ENCODE measurements at places on chromosomes 13 and 19.

DNA sequence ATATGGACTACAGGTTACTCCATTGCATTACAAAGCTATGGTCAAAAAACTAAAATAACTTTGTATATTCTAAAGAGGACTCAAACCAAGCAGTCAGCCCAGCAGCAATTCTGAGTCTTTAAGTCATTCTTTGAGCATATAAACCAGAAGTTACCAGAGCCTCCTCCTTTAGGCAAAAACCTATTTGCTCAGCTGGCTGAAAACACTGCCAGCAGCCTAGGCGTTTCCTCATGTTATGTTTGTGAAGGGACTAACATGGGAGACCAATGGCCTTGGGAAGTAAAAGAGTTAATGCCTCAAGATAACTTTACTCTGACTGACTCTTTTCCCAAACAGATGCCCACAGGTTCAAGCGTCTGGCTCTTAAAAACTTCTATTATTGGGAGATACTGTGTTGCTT lies 45.3 kb downstream of the ZNF626 start:
- DNase-seq, result no peak

- no peak for DNase-seq
Observed at GRCh38 chr19:28694812-28695211, 518.1 kb downstream of the UQCRFS1 start.

GRCh38 chr19:16459680-16460079 lies 12.1 kb downstream of the EPS15L1 start:
- peak; percentile 48 for DNase-seq

GRCh38 chr13:36418022-36418805 lies 14.1 kb upstream of the CCNA1 start:
- peak; percentile 17 for DNase-seq

DNA sequence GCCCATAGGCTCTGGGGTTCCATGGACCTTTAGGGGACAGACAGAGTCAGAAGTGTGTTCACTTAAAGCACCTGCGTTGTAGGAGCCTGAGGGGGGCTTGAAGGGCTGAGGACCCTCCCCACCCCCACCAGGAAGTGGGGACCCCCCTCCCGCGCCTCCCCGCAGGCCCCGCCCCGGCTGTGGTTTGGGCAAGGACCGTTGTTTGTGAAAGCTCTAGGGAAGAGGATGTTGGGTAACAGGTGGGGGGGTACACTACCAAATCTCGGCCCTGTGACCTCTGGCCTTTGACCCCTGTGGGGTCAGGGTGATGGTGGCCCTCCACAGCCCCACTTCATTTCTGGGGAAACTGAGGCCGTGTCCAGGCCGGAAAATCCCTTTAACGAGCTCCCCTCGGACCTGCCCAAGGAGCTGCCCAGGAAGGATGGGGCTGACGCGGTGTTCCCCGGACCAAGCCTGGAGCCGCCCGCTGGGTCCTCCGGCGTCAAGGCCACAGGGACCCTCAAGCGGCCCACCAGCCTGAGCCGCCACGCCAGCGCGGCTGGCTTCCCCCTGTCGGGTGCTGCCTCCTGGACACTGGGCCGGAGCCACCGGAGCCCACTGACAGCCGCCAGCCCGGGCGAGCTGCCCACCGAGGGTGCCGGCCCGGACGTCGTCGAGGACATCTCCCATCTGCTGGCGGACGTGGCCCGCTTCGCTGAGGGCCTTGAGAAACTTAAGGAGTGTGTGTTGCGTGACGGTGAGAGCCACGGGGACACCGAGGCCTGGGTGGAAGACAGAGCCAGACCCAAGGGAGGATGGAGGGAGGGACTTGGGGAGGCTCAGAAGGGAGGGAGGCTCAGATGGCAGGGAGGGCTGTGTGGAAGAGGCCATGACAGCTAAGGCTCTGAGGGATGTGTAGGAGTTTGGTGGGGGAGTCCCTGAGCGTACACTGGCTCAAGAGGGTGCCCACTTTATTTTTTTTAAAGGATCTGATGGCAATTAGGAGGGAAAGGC lies 1.3 kb downstream of the ARHGAP45 start:
- no peak for DNase-seq

DNA sequence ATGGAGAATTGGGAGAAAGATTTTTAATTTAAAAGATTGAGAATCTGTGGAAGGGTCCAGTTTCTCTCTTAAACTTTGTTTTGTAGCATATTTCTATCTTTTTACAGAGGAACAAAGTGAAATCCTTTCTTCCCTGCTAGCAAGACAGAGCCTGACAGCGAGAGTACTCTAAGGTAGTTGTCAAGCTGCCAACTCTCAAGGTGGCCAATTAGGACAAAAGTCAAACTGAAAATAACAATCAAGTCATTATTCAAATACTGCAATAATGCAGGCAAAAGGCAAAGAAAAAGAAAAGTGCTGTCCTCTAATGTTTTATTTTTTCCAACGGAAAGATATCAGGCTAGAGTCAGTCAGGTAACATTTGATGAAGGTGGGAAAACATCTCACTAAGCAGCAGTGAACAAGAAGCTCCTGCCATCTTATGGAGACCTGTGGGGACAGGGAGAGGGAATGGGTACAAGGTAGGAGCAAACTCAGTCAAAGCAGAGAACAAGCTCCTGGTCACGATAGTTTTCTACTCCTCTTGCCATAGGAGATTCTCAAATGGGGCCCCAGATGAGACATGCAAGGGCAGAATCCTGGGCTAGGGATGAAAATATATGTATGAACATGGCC lies 801.9 kb upstream of the SLITRK1 start:
- no peak for DNase-seq

DNA sequence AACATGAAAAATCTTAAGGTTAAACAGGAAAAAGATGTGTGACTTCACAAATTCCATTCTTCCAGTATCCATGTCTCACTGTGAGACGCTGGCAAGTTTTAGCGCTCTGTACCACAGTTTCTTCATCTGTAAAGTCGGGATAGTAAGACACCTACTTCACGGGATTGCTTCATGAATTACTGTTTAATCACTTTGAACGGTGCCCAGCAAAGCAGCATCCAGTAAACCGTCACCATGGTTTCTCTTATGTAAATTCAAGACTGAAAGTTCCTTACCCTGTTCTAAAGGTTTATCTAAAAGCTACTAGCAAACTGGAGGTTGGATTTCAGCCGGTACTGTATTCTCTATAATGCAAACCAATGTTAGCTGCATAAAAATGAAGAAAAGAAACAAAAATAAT lies 53.5 kb downstream of the KATNAL1 start:
- no peak for DNase-seq

- DNase-seq, result peak; percentile 89
Observed at GRCh38 chr19:3969435-3970312, 1.2 kb downstream of the DAPK3 start.

DNA sequence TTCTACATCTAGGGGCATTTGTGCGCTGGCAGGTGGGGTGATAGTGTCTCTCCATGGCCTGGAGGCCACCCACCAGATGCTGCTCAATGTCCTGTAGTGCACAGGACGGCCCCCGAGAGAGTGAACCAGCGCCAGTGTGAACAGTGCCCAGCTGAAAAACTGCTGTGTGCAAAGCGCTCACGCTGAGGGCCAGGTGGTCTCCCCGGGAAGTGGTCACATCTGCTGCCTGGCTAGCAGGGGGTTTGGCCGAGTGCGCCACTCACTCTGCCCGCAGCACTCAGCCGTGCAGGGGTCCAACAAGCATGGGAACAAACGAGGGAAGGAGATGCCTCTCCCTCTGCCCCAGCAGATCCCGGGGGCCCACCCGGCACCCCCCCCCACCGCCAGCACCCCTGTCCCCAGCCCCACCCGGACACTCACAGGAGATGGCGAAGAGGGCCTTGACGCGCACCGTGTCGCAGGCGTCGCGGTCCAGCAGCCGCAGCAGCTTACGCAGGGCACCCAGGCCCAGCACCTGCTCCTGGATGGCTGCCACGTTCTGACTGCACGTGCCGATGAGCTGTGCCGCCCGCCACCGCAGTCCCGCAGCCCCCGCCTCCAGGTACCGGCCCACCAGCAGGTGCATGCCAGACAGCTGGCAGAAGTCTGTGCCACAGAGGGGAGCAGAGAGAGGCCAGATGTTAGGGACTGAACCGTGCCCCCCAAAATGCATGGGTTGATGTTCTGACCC lies 5.8 kb downstream of the HSPBP1 start:
- no peak for DNase-seq

DNA sequence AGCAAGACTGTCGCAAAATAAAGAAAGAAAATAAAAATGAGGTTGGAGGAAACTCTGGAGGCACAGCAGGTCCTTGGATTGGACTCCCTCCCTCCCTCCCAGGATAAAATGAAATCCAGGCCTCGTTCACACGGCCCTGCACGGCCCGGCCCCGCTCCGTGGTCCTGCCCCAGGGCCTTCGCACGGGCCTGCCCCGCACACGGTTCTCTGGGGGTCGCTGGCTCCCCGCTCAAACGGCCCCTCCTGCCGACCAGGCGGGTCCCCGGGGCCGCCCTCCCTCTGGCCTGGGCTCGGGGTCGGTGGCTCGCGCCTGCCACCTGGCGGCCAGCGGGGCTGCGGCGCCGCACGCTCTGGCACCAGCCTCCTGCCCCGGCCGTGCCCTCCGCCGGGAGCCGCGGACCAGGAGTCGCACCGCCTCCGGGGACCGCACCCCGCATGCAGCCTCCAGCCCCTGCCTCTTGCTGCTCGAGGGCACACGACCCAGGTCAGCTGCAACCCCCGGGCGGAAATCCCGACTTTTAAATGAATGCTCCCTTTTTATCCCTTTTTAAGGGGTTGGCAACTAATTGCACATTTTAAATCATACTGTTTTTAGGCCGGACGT lies 1.5 kb upstream of the WDR18 start:
- DNase-seq, result peak; percentile 39

DNA sequence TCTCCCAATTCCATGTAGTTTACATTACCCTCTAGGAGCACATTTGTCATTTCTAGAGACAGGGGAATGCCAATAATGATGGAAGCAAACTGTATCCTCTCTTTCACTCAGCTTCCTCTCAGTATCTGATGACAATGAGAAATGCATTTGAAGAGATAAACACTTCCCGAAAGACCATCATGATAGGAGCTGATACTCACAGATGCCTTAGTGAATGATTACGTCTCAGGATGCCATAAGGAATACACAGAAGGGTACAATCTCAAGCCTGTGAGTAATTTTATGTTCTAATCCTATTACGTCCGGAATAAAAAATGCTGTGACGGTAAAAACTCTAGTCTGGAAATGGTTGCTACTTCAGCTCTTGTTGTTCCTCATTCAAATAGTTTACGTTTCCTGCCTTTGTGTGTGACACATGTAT lies 663.8 kb upstream of the MIR17HG start:
- DNase-seq, result no peak

DNA sequence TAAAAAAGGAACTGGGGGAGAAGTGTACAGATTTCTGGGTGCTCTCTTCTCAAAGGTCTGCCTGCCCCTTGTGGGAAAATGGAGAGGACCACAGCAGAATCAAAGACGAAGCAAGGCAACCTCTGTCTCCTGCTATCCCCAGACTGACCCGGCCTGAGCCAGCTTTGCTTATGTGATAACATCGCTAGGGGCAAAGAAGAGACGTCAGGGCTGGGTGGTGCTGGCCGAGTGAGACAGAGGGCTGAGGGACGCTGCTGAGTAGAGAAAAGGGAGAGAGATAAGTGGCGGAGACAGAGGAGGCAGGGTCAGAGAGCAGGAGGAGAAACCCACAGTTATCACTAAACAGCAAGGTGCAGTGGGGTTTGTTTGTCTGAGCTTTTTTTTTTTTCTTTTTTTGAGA lies 4.6 kb upstream of the MUC16 start:
- no peak for DNase-seq

GRCh38 chr13:111629016-111629415 lies 308.6 kb downstream of the TEX29 start:
- no peak for DNase-seq

- DNase-seq, result no peak
Observed at GRCh38 chr19:40342644-40343311, 5.4 kb downstream of the C19orf47 start.

DNA sequence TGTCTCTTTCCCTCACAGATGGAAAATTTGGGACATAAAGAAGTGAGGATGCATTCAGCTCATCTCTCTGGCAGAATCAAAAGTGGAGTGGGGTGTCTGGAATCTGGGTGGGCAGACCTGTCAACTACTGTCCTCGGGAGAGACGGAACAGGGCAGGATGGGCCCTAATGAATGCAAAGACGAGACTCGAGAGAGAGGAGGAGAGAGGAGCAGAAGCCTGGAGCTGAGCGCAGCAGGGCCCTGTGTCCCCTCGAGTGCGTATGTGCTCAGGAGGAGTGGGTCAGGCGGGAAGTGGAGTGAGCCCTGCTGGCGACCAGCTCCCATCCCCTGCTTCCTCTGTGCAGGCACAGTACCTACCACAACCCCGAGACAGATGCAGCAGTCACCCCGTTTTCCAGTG lies 78.9 kb downstream of the TEX29 start:
- no peak for DNase-seq

DNA sequence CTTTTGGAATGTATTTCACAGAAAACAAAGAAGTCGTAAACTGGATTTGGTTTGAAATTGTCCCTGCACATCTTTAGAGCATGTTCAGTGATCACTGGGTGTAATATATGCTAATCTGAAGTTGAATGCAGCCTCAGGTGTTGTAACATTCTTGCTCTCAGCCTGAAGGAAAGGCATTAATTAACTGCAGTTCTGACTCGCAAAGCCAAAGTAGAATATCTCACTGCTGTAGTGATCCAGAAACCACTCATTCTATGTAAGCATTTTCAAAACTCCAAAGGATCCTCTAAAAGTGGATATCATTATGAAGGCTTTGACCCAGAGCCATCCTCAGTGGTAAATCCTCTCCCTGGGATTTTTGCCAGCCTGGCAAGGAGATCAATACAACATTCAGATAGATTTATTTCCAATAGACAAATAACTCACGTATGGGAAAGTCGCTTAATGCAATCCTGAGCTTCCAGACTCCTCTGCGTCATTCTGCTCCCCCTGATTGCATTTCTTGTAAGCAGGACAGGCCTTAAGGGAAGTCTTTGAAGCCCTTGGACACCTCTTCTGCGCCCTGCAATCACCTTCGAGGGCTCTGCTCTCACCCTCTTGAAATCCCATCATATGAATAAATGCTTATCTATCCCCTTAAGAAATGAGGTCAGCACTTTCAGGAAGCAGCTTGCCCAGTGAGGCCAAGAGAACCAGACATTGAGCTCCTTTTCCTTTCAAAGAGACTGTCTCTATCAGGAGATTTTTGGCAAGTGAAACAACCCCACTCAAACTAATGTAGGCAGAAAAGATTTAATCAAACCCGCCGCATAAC lies 301.7 kb upstream of the NBEA start:
- no peak for DNase-seq

DNA sequence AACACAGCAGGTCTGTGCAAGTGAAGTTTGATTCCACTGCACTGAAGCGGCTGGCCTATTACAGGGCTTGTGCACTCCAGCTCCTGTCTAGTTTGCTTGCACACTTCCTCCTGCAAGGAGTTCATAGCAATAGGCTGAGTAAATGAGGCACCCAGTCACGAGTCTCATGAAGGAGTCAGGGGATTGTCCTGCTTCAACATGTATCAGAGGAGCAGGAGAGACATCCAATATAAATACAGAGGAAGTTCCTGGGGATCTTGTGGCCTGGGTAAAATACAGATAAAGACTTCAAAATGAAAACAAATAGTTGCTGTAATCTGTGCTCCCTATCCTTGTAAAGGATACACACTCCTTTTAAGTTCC lies 259.9 kb downstream of the SLITRK1 start:
- DNase-seq, result no peak

GRCh38 chr13:105732806-105733529 lies 802.5 kb downstream of the EFNB2 start:
- no peak for DNase-seq

Data from AG10803 (cell line).